ENCODE measurements at places on chromosomes 3 and 15.

- DNase-seq: no peak
These were observed 62.1 kb upstream of the RNU6-1 start for GRCh38 chr15:67901922-67902321.

DNA sequence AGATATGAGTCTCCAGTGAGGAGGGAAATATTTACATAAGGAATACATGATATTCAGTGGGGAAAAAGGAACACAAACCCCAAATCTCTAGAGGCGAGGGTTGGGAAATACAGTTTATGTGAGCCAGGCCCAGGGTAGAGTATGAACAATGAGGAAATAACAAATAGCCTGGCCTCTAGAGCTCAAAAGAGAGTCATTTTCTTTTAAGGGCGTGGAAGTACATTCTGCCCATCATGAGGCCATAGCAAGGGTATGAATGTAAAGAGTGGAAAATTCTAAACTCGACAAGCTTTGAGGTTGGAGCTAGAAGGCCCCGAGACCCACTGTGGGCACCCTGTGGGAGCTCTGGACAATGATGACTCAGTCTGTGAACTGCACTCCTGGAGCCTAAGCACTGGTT is 27.8 kb upstream of the IGF2BP2 start:
- DNase-seq: no peak

DNA sequence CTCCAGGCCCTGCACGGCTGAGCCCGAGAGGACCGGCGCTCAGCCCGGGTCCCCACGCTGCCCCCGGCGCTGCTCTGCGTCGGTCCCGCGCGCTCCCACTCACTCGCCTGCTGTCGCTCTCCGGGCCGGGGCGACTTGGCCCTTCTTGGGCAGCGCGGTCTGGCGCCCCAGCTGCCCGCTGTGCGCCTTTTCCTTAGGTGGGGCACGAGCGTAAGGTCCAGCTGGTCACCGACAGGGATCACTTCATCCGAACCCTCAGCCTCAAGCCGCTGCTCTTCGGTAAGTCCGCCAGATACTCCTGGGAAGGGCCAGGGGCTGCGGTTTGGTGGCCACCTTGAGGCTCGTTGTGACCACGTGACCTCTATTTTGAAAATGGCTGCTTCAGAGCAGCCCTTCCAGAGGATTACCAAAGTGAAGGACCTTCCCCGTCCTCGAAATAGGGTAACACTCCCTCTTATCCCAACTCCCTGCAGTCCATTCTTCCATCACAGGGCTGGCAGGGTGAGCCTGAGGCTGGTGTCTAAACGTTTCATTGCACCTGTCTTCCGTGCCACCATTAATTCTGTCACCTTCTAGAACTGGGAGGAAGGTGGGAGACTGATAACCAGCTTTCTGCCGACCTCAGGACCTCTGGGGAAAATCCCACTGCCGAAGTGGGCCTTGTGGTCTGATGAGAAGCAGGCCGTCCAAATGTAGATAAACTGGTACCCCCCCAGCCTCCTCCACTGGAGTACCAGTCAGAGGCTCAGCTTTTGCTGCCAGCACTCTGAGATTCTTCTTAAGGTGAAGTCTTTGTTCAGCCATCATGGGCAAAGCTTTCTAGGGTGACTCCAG is 812 bp downstream of the P4HTM start:
- no peak for DNase-seq

DNA sequence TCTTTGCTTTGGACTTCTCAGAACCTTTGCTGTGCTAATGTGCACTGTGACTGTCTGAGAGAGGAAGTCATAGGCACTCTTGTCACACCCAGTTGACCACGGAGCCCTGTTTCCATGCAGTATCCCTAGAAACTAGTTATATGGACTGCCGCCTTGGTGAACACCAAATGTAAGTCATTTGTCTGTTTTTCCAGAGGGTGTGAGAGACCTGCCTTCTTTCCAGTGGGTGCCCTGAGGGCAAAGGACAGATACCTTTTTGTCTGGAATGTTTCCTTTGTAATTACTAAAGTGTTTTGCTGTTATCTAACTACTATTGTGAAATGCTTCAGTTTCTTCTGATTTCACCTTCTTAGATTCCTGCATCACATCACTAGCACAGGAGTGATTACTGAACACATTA is 91.8 kb downstream of the LARS2 start:
- no peak for DNase-seq

DNA sequence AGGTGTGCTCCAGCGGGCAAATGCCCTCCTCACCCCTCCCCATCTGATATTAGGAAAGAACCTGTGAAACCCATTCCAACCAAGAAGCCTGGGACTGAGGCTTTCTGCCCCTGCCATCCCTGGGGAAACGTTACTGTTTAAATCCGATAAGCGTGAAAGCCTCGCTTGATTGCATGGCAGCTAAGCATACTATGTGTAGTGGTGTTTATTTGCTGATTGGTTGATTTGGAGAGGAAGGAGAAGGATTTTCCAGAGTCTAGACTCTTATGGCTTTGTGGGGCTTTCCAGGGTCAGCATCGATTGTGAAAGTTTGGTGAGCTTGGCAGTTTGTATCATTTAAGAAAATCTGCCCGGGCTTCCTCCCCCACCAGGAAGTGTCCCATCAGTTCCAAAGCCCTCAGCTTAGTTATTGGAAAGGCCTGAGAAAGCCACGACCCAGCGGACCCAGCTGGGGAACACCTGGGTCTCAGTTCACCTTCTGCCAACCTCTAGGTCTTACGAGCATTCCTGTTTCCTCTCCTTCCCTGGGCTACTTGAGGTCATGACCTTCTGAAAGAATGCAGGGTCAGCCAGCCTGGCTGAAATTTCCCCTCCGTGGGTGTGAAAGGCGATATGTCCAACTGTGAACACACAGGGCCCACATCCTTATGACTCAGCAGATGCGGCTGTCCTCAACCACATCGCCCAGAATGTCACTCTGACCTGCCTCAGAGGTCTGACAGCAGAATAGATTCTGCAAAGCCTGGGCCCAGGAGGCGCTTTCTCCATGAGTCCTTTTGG is 62.8 kb upstream of the HERC1 start:
- no peak for DNase-seq

DNA sequence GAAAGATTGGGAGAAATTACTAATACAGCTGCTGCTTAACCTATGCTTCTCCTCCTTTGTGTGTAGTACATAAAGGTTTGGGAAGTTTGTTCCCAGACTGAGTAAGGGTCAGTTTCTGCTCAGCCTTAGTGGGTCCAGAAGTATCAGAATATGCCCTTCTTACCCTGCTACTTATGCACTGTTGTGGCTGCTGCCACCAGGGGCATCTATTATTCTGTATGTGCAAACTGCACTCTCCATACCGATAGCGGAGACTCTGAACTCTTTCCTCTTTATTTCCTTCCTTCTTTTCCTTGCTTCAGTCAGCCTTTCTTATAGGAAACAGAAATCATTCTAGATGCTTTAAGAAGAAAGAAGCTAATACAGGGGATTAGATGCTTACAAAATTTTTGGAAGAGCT is 4.0 kb downstream of the NEDD4 start:
- no peak for DNase-seq

DNA sequence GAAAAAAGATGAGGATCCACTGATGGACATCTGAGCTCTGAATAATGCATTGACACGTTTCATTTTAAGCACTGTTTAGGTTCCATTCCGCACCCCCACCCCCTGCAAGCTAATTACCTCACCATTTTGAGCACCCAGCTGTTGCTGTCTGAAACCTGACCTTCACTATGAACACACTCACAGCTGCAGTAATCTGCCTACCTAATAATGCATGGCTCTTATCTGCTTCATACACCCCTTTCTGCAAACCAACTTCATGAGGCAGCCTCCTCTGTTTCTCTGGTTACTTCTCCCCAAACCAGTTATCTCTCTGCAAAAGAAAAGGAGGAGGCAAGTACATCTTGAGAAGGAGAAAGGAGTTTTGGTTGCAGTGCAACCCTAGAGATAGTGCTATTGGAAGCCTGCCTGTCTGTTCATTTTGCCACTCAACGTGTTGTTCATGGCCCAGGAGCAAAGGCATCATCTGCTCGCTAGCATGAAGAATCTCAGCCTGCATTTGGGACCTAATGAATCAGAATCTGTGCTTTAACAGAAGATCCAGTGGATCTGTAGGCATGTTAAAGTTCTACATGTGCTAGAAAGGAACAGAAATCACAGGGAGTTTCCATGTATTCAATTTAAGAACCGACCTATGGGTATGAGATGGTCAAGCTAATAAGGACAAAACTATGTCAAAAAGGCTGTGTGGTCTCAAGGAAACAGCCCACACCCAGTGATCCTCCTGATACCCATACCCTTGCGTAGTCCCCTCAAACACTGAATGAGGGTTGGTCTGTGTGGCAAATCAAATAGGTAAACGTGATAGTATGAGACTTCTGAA is 87.2 kb downstream of the MB21D2 start:
- DNase-seq: no peak

DNA sequence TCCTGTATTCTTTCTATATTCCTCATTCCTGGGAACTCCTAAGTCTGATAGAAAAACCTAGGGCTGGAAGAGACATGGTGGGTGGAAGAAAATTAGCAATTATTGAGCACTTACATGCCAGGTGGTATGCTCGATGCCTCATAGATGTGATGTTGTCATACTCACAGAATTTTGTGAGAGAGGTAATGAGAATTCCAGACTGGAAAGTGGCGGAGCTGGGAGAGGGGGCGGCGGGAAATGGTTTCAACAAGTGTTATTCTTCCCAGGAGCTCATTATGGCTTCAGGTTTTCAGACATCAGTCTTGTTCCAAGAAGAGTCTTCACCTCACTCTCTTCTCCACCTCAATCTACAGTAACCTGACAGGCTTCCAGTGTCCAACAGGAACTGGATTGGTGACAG is 16.2 kb downstream of the TIMP4 start:
- no peak for DNase-seq

DNA sequence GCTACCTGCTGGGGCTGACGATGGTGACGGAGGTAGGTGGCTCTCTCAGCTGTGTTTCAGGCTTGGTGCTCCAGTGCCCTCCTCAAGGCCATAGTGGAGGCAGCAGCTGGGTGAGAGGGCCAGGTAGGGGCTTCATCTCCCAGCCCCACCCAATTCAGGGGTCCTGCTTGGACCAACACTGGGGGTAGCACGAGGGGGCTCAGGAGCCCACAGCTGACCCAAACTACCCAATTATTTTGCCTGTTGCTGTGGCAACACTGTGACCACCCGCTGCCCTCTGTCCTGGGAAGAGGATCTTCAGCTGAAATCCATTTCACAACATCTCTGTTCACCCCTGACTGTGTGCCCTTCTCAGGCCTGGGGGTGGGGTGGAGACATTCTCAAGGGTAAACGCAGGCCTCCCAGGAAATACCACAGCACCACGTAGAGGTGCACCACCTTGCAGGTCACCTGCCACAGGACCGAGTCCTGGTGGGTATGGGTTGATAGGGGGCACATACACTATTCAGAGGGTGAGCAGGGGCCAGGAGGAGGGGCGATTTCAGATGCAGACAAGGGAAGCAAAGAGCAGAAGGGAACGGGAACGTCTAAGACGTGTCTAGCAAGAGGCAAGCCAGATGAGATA is 62.7 kb downstream of the GRIP2 start:
- DNase-seq: no peak

DNA sequence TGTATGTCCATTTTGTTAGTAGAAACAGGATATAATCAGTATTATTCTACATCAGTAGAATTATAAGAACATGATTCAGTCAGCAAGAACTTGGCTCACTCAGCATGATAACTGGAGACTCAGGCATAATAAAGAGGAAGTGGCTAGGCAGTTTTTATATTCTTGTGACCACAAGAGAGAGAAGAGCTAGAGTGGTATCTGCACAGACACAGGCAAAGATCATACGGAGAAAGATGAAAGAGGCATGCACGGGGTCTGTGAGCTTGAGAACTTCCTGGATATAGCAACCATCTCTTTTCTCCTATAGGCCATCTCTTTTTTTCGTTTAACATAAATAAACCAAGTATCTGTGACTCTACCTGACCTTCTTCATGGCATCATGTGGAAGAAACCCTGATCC is 46.8 kb downstream of the MYO5A start:
- peak; percentile 41 for DNase-seq

DNA sequence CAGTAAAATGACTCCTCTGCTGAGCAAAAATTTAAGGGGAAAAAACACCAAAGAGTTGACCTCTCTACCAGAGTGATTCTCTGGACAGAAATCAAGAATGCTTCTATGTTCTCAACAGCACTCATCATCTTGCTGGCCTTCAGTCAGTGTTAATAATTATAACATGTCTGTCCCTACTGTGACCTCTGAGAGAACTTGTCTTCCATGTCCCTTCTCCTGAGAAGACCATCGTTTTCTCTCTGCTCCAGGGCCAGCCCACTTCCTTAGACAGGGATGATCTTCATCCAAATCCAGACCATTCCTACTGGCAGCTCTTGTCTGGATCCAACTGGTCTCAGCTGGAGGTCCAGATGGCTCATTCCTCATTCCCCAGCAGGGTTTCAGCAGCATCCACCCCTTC is 139.0 kb upstream of the NECTIN3 start:
- DNase-seq: no peak

GRCh38 chr3:186789554-186790260 is 6.3 kb downstream of the EIF4A2 start:
- no peak for DNase-seq

DNA sequence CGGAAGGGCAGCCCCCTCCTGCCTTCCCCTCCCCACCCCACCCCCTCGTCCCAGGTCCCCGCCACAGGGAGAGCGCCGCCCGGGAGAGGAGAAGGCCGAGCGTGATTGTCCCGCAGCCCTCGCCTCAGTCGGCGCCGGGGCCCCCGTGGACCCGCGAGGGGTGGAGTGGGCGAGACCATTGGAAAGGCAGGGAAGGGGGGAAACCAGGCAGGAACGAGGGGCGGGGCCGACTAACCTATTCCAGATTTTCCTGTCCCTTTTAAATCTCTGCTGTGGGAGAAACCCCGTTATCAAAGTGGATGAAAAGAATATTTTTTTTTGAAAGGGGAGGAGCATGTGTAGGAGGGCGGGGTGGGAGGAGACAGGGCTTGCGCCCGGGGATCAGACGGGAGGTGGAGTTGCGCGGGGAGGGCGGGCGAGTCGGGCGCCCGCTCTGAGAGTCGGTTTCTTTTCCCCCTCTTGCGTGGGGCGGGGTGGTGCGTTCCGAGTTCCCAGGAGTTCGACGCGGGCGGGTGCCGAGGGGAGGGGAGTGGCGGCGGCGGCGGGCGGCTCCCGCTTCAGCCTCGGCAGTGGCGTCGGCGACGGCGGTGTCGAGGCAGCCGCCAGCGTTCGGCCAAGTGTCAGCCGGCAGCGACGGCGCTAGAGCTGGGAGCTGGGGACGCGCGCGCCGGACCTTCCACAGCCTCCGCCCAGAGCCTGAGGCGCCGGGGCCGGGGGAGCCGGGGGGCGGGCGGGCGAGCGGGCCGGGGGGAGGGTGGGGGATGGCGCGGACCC is at the start of gene NECTIN3:
TSS of gene NECTIN3 (plus strand) at position 560 of the 774 bp plus-strand sequence. CDS start at position 762, 202 bp downstream.
- peak; percentile 81 for DNase-seq

GRCh38 chr3:49799761-49800160 is at the start of gene CDHR4:
TSS of gene CDHR4 (minus strand) at chr3:49799873. CDS start at chr3:49799812, 61 bp downstream.
- DNase-seq: no peak

- DNase-seq: no peak
These were observed 24.9 kb upstream of the ACAD9 start for GRCh38 chr3:128854475-128854874.

- no peak for DNase-seq
These were observed 29.6 kb downstream of the MSL2 start for GRCh38 chr3:136166507-136166906.

DNA sequence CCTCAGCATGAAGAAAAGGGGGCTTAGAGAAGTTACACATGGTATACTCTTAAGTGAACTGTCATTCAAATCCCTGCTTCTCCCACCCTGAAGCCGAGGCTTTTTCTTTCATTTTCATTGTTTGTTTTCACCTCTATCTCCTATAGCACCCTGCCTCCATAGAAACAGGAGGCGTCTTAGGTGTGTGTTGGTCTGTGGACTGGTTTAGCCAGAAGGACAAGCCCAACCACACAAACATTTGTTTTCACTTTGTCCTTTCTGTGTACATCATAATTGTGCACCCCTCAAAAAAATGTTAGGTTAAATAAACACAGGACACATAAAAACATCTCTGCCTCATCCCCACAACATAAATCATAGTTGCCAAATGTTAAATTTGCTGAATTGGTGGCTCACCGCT is 73.3 kb upstream of the UBE2E2 start:
- no peak for DNase-seq

Measured in effector CD4-positive, alpha-beta T cell (primary cell).